ENCODE measurements at places on chromosomes 11 and 22.

DNA sequence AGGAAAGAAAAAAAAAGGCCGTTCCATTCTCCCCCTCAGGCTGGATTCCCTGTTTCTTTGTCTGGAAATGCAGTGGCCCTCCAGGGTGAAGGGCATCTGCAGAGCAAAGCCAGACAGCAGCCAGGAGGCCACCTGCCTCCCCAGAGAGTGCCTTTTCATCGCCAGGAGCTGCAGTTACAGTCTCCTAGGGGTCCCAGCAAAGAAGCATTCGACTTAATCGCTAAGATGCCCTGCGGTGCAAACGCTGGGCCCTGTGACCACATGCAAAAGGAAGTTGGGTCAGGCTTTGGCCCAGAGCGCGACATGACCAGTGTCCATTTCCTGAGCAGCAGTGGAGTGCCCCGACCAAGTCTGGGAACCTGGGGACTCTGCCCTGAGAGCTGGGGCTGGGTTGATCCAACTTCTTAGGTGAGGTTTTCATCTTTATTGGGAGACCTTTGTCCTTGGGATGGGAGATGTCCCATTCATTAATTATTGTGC is 304.6 kb downstream of the OPCML start:
- no peak for DNase-seq

DNA sequence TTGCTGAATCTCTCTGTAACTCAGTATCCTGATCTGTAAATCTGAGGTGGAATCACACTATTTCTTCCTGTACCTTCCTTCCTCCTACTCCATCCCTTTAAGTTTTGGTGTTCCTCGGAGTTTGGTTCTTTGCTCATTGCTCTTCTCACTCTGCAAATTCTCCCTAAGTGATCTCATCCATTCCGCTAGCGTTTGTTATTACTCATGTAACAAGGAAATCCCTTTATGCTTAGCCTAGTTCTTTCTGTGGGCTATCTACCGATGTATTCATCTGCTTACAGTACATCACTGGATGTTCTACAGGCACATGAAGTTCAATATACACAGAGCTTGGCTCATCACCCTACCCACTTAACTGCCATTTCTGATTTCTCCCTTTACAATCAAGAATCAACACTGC is 1.6 kb upstream of the CEP295 start:
- no peak for DNase-seq

DNA sequence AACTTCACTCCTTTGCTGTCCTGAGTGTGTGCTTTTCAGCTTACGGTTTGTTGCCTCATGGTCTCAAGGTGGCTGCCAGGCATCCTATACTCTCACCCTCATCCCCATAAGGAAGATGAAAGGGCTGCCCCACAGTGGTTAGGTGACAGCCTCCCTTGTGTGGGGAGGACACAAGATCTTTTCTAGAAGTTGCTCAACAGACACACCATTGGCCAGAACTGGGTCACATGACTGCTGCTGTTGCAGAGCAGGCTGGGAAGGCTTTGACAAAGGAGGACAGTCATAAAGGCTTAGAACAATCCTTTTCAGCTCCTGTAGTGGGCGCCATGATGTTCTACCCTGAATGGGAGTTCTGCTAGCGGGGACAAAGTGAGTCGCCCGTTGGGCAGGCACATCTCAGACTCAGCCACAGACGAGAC is 69.7 kb upstream of the RASD2 start:
- no peak for DNase-seq

GRCh38 chr11:35064114-35064800 is 74.7 kb upstream of the CD44 start:
- no peak for DNase-seq

GRCh38 chr22:30485362-30485988 is 13.7 kb upstream of the SEC14L3 start:
- peak; percentile 83 for DNase-seq

GRCh38 chr22:37336579-37336978 is 54.3 kb downstream of the CYTH4 start:
- no peak for DNase-seq

- DNase-seq, result no peak
These were observed 8.7 kb upstream of the MS4A4E start for GRCh38 chr11:60251485-60252212.

- no peak for DNase-seq
These were observed 378.7 kb upstream of the RAG2 start for GRCh38 chr11:36976741-36977140.

DNA sequence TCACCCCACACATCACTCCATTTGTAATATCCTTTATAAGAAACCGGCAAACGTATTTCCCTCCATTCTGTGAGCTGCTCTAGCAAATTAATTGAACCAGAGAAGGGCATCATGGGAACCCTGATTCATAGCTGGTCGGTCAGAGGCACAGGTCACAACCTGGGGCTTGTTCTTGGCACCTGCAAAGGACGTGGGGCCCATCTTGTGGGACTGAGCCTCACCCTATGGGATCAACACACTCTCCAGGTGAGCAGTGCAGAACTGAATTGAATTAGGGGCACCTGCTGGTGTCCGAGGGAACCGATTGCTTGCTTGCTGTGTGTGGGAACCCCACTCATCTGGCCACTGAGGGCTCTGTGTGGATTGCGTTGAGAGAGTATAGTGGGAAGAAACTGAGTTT is 145.3 kb downstream of the CTTN start:
- no peak for DNase-seq

DNA sequence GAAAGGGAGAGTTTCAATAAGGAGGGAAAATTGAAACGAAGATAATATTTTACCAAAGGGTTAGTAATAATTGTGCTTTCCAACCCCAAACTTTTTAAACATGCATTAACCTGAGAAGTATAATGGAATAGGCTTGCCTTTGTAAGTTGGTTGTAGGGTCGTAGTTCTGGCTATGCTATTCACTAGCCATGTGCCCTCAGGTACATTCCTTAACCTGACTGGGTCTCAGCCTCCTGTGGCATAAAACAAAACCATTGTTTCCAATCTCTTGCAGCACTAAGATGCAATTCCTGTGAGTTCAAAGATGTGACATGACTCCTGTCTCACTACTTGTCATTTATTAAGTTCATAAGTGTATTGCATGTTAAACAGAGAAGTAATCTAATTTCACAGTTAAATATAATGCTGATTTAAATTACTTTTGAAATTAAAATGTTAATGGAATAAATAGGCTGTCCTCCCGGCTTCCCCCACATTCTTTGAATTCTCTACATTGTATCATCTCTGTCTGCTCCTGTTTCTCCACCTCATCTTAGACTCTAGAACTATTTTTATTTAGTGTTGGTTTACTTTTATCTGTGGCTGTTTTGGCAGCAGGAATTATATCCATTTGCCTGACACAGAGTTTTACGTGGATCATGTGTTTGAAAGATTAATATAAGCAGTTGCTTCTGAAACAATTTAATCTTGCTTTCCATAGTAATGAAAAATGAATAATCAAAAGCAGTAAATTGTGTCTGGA is 216.3 kb downstream of the FAT3 start:
- no peak for DNase-seq

DNA sequence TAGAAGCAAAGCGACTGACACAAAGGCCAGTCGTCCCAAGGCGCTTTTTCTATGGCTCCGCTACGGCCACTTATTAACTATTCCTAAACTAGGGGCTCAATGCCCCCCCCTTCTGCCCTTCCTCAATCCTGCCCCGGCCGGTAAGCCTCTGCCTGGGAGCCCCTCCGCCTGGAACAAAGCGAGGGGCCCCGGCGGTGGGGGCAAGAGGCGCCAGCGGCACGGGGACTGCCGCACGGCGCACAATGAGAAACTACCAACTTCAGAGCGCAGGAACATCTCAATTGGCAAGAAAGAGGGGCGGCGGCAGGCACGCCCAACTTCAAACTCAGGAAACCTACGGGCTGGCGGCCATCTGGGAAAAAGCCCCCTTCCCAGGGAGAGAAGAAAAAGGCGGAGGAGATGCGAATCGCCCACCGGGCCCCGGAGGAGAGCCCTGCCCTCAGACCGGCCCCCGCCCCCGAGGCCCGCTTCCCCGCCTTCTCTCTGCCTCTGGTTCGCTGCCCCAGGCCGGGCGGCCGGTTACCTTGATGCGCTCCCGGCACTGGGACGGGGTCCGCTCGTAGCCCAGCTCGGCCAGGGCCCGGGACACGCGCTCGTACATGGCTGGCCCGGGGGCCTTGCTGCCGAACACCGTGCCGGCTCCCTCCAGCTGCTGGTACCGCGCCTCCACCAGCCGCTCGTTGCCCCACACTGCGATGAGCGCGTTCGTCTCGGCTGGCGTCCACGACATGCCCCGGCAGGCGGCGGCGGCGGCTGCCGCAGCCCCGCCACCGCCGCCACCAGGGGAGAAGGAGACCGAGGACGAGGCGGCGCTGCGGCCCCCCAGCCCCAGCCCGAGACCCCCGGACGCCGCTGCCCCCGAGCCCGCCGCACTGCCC is 619 bp downstream of the MSANTD2 start:
- DNase-seq, result peak; percentile 68

DNA sequence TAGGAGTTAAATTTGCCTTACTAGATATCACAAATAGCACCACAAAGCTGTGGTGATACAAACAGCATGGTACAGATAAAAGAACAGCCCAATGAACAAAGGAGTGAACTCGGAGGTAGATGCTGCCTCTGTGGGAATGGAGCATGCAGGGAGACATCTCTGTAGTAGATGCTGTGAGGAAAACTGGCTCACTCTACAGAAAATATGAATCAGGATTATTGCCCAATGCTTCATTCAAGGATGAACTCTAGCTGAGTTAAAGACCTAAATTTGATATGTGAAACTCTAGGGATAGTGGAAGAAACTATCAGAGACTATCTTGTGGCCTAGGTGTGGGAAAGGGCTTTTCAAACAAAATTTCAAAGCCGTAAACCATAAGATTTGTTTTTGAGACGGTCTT is 15.3 kb upstream of the CAPN5 start:
- no peak for DNase-seq

GRCh38 chr22:25627271-25627852 is 62.9 kb downstream of the GRK3 start:
- DNase-seq, result no peak

- no peak for DNase-seq
These were observed 7.3 kb downstream of the CABP7 start for GRCh38 chr22:29727131-29727523.

- no peak for DNase-seq
These were observed 3.7 kb downstream of the TRPM5 start for GRCh38 chr11:2440646-2441045.

DNA sequence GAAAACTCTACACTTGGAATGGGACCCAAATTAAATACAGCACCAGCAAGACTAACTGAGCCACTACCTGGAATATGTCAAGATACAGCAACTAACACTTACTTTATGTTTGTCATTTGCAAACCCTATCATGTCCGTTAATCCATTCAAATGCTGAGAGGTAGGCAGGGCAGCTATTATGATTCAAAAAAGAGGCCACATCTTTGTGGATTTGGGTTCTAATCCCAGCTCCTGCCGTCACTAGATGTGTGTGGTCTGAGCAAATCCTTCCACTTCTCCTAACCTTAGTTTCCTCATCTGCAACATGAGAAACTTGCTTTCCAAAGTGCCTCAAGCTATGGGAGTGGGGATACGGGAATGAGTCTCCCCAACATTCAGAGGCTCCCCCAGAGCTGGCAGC is 24.2 kb downstream of the FLI1 start:
- DNase-seq, result no peak

DNA sequence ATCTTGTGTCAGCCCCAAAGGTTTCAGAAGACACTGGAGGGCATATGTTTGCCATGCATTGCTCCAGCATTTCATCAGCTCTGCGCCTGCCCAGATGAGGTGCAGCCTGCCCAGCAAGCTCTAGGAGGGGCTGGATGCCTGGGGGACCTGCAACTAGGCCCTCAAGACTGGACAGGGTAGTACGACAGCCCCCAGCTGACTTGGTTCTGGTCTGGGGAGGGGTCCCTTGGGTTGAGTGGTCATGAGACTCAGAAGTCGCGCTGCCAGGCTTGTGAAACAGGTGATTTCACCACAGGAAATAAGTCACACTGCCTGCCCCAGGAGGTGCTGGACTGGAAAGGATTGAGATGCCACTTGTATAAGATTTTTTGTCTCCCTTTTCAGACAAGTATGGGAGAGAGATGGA is 23.4 kb downstream of the TPBGL start:
- DNase-seq, result no peak

DNA sequence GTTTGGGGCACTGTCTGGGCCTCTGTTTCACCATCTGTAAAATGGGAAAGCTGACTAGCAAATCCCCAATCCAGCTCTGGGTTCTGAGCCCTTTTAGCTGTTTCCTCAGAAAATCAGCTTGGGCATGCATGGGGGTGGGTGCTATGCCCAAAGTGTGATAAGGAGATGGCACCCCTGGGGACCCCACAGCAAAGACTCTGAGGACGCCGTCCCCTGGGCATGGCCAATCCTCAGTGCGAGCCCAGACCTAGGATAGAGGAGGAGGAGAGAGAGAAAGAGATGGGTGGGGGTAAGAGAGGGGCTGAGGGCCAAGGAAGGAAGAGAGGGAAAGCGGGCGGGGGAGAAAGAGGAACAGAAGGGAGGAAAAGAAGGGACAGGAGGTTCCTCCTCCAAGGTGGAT is 31.8 kb downstream of the TPBGL start:
- no peak for DNase-seq

- DNase-seq, result no peak
These were observed 3.2 kb downstream of the DEPDC7 start for GRCh38 chr11:33018840-33019239.

DNA sequence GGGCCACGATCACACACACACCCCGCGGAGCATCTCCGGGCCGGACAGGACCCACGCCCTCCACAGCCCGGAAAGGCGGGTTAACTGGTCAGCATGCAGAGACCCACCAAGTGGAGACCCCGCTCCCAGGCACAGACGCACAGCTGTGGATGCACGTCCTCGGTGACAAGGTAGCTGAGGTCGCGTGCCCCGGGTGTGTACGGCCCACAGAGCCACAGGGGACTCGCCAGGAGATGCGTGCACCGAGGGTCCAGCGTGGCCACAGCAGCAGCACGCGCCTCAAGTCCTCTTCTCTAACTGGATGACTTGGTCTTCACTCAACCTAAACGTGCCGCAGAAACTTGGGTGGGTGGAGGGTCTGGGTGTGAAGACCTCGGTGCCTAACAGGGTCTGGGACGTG is 5.5 kb downstream of the H19 start:
- DNase-seq, result no peak

GRCh38 chr22:49992921-49993648 is 19.5 kb downstream of the IL17REL start:
- peak; percentile 74 for DNase-seq

GRCh38 chr11:2992997-2993325 is 832 bp upstream of the NAP1L4 start:
- DNase-seq, result no peak

- DNase-seq, result no peak
These were observed 45.1 kb downstream of the PARVG start for GRCh38 chr22:44225812-44226211.

- no peak for DNase-seq
These were observed 20.7 kb downstream of the OR10A6 start for GRCh38 chr11:7910286-7910788.

Data from activated T-cell treated with anti-CD3 and anti-CD28 coated beads, Interleukin-2, amount 50 U/mL, for 1 hour (primary cell).